Stimulated activated CD8-positive, alpha-beta memory T cell treated with anti-CD3 and anti-CD28 coated beads, Interleukin-15, amount 100 ng/mL, for 48 hours (primary cell): ENCODE measurements at places on chromosomes 6 and 20.

DNA sequence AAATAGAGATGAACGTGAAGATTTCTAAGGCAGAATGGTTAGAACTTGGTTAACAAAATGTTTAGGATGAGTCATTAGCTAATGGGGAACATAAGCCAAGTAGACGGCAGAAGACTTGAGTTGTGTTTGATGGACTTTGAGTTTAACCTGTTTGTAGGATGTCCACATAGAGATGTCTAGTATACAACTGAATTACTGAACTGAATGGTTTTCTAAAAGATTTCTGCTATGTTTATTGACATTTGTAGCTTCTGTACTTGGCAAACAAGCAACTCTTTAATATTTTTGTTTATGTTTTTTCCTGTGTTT lies 54.5 kb upstream of the DYNLRB1 start:
- no peak for DNase-seq

- DNase-seq, result no peak
Observed at GRCh38 chr20:25120457-25120856, 38.5 kb upstream of the VSX1 start.

DNA sequence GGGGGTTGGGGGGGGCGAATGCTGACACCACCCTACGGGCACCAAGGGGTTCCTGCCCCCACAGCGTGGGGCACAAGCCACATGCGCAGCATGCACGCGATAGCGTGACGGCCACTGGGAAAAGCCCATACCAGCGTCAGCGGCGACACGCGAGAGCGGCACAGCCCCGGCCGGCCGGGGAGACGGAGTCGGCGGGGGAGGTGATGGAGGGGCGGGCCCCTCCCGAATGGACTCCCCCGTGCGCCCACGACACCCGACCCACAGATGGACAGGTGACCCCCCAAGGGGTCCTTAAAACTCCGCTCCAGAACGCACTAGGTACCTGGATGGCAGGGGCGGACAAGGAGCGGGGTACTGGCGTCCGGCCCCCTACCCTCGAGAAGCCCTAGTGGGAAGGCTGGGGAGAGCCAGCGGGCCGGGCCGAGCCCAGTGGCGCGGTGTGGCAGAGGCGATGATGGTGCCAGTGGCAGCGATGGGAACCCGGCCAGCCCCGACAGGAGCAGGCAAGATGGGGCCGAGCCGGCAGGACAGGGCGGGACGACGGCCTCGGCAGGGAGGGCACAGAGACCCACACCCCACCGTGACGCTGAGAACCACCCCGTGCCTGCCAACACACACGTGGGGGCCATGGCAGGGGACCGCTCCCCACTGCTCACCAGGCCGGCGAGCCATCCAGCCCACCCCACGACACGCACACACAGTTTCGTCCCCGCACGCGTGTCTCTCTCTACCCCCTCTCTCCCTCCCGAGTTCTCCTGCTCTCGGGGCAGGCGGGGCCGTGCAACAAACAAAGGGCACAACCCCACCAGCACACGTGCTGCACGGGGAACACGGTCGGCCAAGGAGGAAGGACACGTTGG lies 1959.8 kb upstream of the DEFB115 start:
- DNase-seq, result no peak

DNA sequence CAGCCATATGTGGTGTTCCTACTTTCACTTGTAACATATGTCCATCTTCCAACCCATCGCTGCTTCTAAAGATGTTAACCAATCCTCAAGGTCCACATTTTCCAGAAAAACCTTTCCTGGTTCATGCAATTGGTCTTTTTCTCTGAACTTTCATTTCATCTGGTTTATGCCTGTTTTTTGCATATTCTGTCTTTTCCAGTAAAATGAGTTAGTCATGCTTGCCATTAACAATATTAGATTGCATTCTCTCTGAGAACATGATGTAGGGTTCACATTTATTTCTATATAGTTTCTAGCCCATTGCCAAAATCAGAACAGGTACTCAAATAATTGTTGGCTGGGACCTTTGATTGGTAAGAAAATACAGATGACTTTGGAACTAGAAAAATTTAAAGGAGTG lies 36.7 kb downstream of the HIVEP2 start:
- DNase-seq, result no peak

GRCh38 chr6:131379948-131380347 lies 193.1 kb upstream of the ARG1 start:
- DNase-seq, result no peak

DNA sequence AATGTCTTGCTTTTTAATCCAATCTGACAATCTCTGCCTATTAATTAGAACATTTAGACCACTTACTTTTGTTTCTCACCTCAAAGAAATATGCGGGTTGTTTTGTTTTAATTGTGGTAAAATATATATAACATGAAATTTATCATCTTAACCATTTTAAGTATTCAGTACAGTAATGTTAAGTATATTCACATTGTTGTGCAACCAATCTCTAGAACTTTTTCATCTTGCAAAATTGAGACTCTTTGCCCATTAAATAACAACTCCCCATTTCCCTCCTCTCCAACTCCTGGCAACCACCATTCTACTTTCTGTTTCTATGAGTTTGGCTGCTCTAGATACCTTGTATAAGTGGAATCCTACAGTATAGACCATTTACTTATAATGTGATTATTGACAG lies 13.8 kb upstream of the TCP11 start:
- no peak for DNase-seq

- no peak for DNase-seq
Observed at GRCh38 chr6:10794239-10794638, 44.1 kb downstream of the MAK start.

DNA sequence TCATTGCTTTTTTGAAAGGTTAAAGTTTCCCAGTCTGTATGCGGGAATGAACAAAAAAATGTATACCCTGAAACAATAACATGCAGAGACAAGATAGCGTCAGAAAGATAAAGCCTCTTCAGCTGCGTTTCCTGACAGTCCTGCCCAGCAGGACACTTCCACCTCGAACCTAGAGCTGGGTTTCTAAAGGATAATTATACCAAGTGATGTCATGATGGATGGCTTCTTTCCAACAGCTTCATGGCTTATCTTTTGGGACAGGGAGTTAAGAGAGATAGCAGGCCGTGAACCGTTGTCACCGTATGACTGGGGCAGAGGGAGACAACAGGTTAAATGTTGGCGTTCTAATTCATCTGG lies 267.6 kb upstream of the SGK1 start:
- no peak for DNase-seq

DNA sequence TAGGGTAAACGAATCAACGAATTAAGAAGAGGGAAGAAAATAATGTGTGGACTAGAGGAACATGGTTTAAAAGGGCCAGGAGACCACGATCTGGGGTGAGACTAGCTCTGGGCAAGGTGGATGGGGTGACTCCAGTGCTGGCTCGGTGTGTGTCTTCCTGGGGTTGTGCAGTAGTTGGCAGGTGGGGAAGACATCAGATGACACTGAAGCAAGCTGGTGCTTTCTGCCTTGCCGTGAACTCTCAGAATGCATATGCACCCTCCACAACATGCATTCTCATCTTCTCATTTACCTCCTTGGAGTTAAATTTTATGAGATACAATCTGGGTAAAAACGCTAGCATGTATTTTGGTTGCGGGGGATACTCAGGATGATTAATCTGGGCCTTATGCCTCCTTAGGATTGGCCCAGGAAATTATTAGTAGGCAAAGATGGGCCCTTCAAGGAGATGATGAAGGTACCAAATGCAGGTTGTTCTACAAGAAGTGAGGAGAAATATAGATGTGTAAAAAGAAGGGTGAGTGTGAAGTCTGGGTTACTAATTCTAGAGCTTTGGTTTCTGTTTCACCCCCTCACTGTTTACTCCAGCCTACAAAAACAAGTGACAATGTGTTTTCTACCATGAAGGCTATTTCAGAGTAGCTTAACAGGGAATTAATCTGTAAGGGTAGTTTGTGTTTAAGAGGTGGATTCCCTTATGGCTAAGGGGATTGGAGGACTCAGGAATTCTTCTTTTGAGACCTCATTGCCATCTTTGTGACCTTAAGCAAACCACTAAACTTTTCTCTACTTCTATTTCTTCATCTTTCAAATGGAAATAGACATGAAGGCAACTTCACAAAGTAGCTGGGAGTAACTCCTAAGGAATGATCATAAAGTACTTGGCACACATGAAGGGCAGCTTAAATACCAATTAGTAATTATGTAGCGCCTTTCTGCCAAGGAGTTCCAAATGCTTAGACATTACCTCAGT lies 71.0 kb upstream of the SUPT3H start:
- no peak for DNase-seq

- DNase-seq, result no peak
Observed at GRCh38 chr6:166739976-166740318, 112.9 kb upstream of the RPS6KA2 start.

GRCh38 chr6:136087986-136088385 lies 162.1 kb downstream of the MTFR2 start:
- DNase-seq, result no peak

- no peak for DNase-seq
Observed at GRCh38 chr20:10511170-10511508, 76.0 kb downstream of the SLX4IP start.

DNA sequence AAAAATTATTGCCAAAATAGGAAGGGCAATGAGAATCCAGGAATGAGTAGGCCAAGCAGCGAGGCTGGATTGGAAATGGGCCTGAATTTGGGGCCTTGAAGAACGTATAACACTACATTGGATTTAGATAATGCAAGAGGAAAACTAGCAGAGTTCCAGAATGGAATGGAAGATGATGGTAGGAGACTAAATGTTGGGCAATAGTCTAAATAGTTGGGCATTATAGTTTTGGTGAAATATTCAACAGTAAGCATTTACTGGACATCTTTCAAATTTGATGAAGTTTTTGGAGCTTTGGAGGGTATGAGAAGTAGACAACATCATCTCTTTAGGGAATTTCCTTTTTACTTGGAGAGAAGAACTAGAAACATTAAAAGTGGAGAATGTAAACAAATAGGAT lies 3.4 kb upstream of the JARID2 start:
- DNase-seq, result no peak

- DNase-seq, result no peak
Observed at GRCh38 chr6:139497345-139497961, 123.0 kb upstream of the CITED2 start.

DNA sequence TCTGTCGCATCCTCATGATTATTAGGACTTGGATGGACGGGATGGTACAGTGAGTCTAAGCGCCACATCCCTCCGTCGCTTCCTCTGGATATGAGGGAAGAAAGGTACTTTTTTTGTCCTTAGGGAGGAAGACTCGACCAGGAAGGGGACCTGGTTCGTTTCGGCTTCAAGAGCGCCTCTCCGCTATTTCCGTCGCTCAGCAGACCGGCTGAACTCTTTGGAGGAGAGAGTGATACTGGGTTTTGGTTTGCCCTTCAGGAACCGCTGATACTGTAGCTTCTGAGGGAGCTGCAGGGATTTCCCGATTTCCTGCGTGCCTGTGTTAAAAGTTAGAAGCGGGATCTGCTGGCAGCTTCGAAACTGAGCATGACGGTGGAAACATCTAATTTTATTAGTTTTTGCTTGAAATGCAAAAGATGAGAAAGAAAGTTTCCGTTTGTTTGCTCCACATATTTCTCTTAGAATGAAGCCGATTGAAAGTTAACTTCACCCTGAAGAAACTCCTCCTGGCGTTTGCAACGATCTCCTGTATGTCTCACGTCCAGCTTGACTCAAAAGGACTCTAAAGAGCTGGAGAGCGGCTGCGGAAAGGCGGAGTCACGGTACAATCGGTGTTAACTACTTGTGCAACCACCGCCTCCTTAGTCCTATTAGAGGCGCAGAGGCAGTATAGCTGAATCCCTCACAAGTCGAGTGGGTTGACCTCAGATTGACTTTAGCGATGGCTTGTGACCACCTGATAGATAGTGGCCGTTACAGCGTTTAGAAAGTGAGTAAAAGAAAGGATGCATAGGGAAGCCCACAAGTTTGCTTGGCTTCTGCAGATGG lies 129.4 kb downstream of the TRIM27 start:
- no peak for DNase-seq

GRCh38 chr20:22507240-22507961 lies 77.0 kb downstream of the FOXA2 start:
- no peak for DNase-seq

DNA sequence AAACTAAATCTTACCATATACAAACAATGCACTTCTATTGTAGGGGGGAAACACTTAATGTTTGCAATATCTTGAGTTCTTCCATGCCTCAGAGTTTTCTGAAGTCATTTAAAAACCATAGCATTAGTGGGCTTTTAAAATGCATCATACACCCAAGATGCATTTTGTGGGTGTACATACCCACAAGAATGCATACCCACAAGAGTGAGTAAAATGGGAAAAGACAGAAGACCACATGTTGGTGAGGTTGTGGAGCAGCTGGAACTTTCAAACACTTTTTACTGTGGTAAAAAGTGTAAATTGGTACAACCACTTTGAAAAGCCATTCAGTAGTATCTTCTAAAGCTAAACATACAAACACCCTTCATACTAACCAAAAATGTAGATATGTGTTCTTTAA lies 57.5 kb downstream of the CYB5R4 start:
- no peak for DNase-seq

- peak; percentile 29 for DNase-seq
Observed at GRCh38 chr20:35660122-35660937, 4.4 kb downstream of the CPNE1 start.

DNA sequence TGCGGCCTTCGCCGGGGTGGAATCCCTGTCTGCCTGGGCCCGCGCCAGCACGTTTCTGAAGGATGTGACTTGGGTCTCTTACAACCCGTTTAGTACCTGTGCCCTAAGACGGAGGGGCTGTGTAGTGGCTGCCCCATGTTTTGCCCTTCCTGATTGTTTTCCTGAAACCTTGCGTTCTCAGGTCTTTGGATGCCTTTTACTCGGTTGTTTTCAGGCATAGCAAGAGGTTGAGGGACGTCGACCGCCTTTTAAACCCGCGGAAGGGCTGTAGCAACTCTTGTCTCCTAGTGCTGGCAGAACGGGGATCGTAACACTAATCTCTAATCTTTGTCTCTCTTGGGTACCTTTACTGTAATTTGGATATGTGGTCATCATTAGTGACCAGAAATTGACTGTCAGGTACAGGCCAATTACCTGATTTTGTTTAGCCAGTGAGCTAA lies 706 bp upstream of the NANP start:
- DNase-seq, result no peak

GRCh38 chr20:63772781-63773518 lies 33.4 kb downstream of the SLC2A4RG start:
- DNase-seq, result no peak

DNA sequence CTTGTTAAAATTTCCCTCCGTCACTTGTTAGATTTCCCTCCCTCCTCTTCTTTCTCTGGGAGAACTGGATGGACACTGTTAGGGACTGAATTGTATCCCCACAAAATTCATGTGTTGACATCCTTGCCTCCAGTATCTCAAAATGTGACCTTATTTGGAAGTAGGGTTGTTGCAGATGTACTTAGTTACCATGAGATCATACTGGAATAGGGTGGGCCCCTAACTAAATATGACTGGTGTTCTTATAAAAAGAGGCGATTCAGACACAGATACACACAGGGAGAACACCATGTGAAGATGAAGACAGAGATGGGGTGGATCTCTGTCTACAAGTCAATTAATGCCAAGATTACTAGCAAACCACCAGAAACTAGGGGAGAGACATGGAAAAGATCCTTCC lies 139.5 kb downstream of the ALDH8A1 start:
- no peak for DNase-seq
